COLO829 (cell line): ENCODE measurements at places on chromosomes 7 and 10.

GRCh38 chr7:116021237-116021636, 9.3 kb downstream of the TFEC start:
- no peak for DNase-seq

GRCh38 chr7:14144109-14144508, 154.6 kb upstream of the ETV1 start:
- no peak for DNase-seq

DNA sequence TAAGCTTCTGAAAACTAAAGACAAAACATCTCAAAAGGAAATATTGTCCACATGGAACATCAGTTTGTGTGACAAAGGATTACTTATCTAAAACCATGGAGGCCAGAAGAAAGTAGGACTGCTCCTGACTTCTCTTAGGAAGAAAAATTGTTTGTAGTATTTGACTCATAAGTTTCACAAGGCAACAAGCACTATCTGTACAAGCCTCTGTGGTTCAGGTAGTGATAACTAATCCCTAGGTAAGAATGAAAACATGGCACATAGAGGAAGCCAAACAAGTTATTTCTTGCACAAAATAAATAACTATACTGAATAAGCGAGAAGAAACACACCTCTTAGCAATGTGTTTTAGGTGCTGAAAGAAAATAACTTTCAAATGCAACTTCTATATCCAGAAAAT, 30.3 kb downstream of the TFPI2 start:
- DNase-seq = no peak

- DNase-seq = peak; percentile 56
These were observed 47.7 kb upstream of the TRIM8 start for GRCh38 chr10:102596506-102596971.

GRCh38 chr7:79300573-79300972, 152.9 kb downstream of the MAGI2 start:
- DNase-seq = no peak

DNA sequence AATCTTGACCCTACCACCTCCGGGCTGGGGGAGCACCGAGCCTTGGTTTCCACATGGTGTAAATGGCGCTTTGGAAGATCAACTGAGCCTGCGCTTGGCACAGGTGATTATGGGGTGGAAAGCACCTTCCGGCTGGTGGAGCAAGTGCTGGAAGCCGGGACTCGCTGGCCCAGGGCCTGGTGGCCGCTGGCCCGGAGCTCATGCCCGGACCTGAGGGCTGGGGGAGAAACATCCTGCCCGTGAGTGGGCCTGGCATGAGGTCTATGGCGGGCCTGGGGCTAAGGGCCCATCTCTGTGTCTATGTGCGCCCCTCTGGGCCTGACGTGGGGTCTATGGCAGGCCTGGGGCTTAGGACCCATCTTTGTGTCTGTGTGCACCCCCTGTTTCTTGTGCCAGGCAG, 14.2 kb upstream of the LFNG start:
- no peak for DNase-seq

- peak; percentile 28 for DNase-seq
These were observed 8.0 kb downstream of the RSU1 start for GRCh38 chr10:16809074-16809718.

DNA sequence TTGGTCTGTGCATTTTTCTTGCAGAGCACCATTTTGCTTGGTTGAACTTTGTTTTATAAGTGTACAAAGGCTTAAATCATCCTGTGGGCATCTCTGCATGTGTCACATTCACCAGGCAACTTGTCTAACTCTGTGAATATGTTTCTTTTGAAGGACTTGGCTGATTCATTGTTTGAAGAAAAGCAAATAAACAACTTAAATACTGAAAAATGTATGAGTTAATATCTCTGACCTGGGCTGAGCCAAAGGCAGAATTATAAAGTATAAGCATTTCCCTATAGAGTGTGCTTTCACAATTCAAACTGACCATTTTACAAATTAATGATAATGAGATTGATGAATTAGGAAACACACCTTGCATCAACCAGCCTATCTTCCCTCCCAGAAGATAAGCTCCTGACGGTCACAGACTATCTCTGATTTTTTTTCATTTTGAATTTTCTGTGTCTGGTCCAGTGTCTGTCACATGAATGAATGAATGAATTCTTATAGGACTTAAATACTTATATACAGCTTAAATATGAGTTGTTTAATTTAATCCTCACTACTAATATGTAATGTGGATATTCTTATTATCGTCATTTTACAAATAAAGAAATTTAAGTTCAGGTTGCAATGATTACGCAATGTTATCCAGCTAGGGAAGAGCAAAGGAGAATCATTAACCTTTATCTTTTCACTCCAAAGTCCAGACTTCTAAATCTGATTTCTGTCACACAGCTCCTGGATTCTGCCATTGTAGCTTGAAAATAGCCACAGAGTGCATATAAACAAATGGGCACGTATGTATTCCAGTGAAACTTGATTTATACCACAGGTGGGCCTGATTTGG, 182.0 kb upstream of the PHYHIPL start:
- no peak for DNase-seq

DNA sequence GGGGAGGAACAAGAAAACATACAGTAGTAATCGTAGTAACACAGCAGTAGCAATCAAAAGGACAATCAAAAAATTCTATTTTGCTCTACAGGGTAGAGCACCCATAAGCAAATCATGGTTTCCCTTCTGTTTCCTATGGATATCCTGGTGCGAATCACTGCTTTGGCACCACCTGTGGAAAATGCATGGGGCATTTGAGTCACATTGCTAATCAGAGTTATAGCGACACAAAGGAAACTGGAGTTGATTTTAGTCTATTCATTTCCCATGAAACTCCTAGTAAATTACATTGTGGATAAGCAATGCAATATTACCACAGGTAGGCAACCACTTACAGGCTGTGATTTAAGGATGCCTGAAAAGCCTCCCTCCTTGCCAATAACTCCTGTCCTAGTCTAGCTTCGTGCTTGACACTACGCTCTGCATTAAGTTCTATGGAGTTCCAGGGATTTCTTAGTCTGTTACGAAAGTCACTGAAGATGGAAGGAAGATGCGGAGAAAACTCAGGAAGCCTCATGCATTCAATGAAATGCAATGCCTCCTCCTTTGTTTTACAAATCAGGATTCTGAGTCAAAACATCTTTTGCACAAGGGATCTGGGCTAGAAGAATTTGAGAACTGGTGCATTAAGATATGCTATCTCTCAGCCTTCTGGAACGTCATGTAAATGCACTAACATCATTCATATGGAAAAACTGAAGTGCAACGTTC, 188.4 kb downstream of the DGKI start:
- no peak for DNase-seq

DNA sequence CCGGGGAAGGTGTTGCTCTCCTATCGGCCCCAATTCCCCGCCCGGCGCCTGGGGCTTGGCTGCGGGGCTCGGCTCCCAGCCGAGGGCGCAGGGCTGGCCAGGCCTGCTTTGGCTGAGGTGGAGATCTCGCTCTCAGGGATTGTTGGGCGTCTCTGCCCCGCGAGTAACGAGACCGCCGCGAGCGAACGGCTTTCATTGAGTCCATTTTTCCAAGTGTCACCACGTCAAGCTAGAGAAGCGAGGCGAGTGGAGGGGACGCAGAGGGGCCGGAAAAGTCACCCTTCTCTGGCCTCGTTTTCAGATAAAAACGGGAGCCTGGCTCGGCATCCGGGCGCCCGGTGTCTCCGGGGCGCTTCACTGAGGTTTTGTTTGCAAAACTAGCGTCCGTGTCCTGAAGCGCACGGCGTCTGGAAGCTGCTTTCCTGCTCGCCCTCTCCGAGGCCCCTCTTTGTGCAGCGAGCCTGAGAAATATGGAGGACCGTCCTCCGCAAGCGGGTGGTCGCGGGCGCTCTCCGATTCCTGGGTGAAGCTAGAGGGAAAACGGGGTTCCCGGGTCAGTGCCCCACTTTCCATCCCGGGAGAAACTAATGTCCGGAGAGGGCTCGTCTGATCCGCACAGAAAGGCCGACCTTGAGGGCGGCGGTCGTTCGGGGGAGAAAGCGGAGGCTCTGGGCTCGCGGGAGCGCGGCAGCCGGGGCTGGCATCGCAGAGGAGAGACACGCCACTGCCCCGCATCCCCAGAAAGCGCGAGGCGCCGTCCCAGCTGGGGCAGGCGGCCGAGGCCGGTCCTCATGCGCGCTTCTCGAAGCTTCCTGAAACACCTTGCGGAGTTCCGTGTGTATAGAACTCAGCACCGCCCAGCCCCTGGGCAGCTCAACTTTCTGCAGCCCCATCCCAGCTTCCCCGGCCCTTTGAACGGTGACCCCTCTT, 3.5 kb upstream of the EN2 start:
- no peak for DNase-seq

GRCh38 chr7:16785846-16786245, 19.0 kb downstream of the AGR2 start:
- no peak for DNase-seq

DNA sequence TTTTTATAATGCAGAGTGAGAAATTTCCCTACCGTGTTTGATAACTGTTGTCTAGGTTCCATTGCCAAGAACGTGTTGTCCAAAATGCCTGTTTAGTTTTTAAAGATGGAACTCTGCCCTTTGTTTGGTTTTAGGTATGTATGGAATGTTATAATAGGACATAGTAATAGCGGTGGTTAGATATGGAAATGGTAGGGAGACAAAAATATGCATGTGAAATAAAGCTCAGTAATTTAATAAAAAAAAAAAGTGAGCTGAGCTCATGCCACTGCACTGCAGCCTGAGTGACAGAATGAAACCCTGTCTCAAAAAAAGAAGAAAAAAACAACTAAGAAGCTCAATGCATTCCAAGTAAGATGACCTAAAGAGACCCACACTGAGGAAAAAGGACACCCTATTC, 72.9 kb downstream of the ZNF783 start:
- no peak for DNase-seq

DNA sequence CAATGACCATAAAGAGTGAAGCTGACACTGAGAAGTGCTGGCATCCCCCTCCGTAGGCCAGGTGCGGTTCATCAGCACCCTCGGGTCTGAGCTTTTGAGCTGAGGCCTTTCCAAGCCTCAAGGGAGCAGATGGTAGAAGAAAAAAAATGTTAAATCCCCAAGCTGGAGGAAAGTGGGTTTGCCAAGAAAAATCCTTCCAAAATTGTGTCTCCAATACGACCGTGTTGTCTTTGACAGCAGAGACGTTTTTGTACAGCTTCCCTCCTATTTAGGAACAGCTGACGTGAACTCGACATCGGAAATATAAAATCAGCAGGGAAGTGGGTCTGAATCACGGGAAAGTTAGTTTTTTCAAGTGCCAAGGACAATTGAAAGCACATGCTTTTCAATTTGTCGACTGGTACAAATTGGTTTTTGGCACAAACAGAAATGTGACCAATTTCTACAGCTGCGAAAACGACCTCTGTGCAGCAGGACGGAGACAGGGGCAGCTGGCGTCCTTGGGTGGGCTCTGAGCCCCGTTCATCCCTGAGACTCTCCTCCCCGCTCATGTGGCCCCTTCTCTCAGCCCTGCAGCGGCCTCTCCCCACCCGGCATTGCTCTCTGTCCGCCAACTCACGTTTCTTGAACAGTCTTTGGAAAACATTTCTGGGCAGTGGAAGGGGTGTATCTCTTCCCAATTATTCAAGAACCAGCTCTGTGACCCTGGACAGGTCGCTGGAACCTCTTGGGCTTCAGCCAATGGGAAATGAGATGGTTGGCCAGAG, 89.9 kb downstream of the PAXIP1 start:
- no peak for DNase-seq

DNA sequence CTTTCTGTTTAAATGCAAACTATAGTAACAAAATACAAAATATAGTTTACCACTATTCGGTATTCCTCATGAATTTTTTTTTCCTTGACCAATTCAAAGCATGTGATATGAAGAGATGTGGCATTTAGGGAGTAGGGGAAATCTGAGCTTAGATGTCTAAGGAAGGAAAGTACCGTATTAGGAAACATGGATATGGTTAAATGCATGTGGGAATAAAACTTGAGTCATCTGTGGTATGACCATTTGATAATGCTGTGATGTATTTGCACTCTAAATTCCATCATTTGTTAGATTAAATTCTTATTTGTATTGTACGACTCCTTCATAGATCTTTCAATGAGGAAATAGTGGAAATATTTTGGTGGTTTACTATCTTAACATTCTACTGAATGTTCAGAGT, 19.7 kb downstream of the AHR start:
- no peak for DNase-seq

GRCh38 chr10:8045726-8046494, 8.6 kb upstream of the GATA3 start:
- DNase-seq = no peak

DNA sequence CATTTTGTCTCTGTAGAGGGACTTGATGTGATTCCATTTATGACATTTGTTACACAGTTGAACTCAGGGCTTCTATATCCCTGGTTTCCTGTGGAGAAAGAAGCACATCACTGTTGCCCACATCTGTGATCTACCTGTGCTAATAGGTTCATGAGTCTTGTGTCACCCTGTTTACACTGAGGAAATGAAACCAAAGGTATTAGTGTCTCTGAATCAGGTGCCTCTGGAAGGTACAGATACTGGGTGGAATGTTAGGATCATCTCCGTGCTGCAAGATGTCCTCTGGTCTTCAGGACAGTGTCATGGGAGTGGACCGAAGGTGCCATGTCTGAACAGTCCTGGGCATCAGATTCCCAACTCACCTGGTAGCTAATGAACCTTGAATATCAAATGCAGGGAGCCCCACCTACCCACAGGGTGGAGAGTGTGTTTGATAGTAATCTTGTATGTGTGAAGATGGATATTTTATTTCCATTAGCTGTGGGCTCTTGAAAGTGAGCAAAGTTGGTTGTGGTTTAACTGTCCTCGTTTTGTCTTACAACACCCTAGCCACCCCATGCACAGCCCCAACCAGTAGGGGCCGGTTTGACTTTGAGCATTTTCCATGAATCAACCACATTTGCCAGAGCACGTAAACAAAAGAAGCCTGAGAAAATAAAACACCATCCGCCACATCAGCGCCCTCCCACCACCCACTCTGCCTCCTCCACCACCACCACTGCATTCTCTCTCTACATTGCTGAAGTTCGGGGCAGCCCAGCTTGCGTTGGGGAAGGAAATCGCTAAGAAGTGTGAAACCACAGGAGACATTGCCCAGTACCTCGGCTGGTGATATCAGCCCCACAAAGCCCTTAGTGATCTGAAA, 40.7 kb downstream of the TARP start:
- no peak for DNase-seq

GRCh38 chr10:128275388-128276177, 149.4 kb upstream of the MKI67 start:
- no peak for DNase-seq

DNA sequence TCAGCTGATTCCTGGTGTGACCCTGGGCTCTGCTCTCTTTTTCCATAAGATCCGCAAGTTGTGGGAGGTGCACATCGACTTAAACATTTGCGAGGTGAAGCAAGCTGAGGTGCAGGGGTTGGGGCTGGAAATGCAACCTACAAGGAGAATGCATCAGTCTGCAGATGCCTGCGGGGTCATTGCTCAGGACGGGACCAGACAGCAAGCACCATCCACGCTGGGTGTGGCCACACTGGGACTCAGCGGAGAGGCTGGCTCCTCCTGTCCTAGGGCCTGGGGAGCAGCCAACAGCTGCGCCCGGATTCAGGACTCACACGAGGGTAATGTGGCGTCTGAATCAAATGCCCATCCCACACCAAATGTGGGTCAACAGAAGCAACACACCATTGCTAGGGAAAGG, 33.8 kb downstream of the STK32C start:
- DNase-seq = no peak
